HAP-1 (cell line): ENCODE measurements at places on chromosomes 2 and 18.
A peak's percentile ranks its signal among the peaks of the same experiment; 100 is the strongest.

- DNase-seq: no peak
These were observed 992 bp downstream of the TSHZ1 start for GRCh38 chr18:75211626-75211952.

- DNase-seq: no peak
These were observed 405.5 kb upstream of the FIGN start for GRCh38 chr2:164141271-164141670.

DNA sequence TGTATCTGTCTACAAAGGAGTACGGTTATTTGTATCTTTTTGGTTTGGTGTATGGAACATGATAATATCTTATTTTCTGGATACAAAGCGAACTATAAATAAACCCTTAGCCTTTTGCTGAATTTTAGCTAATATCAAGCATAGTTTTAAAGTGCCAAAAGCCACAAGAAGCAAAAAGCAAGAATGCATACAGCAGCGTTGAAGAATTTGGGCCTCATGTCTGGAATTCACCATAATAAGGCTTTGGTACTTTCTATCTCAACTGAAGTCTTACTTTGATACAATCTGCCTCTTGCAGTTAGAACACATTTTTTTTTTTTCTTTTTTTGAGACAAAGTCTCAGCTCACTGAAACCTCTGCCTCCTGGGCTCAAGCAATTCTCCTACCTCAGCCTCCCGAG, 151.5 kb downstream of the ERBB4 start:
- DNase-seq: no peak

DNA sequence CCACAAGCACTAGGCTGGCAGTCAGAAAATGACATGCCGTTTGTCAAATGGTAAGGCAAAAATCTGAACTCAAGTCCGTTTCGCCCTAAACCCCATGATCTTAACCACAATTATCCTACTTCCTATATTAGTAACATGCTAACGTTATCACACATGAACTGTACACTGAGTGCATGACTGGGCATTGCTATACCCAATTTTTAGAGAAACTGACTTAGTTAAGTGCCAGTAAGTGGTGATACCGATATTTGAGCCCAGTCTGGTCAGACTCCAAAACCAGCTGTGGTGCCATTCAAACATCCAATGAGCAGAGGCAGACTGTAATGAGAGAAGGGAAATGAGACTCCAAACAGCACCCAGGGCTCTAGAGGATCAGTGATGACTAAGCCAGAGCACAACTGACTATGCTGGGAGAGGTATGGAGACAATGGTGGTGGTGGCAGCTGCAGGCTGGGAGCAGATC, 311.7 kb upstream of the PKDCC start:
- no peak for DNase-seq

- no peak for DNase-seq
These were observed 29.9 kb downstream of the LYPD6B start for GRCh38 chr2:149068225-149068995.

- DNase-seq: no peak
These were observed 116.1 kb downstream of the RNF144A start for GRCh38 chr2:7033136-7033960.

- DNase-seq: no peak
These were observed 12.1 kb downstream of the RNF144A start for GRCh38 chr2:6929196-6929819.

- DNase-seq: no peak
These were observed 444.5 kb downstream of the CMPK2 start for GRCh38 chr2:6421138-6421730.

- no peak for DNase-seq
These were observed 67.8 kb downstream of the STK39 start for GRCh38 chr2:168179592-168179991.

DNA sequence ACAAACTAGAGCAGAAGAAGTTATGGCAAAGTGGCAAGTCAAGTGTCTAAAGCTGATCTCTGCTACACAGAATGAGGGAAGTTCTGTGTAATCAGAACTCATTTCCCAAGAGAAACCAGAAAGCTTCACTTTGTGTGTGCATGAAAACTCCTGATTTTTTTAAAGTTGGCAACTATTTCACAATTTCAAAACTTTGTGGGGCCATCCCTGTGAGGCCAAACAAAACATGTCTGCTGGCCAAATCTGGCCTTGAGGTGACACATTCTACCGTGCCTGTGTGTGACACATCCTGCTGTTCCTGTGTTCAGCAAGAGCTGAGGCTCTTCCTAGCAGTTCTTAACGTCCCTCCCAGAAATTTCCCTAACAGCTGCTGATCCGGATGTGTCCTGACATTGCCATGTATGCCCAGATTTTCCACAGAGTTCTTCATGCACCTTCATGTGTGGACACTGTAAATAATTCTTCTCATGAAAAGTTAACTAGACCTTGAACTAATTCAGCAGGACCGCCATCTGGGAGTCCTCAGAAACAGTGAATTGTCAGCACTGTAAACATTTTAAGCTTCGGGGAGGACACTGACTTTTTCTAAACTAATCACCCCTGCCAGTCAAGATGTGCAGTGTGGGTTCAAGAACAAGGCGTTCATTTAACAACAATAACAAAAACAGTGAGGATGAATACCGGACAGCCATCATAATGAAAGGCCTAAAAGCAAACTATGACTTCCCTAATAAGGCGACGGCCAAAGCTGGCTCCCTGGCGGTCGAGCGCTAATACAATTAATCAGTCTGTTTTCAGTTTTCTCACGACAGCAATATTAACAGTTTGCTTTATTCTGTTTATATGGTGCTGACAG, 99.0 kb downstream of the PLEKHM3 start:
- DNase-seq: no peak

GRCh38 chr2:25228848-25229278, 60.5 kb upstream of the POMC start:
- peak; percentile 74 for DNase-seq

- no peak for DNase-seq
These were observed 64.0 kb downstream of the AAK1 start for GRCh38 chr2:69579536-69579935.

DNA sequence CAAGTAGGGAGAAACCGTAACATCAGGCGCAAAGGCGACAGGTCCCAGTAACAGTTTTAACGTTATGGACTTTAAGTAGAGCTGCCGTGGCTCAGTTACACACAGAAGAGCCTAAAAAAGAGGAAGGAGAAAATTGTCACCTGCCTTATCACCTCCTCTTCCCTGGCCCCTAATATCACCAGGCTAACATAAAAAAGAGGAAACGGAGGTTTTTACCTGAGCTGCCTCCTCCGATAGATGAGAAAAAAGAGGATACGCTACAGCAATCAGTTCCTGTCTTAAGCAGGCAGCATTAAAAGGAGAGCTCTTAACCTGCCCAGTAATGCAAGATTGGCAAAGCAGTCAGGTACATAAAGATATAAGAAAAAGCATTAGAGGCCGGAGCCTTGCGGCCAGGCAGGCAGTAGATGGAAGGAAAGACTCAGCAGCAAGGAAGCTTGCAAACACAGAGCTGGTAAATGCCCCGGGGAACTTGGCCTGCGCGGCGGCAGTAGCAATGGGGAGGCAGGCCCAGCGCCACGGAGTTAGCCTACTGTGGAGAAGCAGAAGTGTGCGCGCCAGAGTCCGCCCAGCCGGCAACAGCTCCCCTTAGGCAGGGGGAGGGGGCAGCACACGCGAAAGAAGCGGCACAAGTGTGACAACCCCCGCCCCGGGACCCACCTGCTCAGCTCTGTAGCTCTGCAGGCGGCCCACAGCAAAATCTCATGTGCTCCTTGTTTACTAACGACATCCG, 116.3 kb upstream of the SCN7A start:
- no peak for DNase-seq

- peak; percentile 97 for DNase-seq
These were observed 106.7 kb downstream of the MEIS1 start for GRCh38 chr2:66541646-66542045.

GRCh38 chr2:72676341-72677025, 149.3 kb downstream of the EXOC6B start:
- DNase-seq: no peak

DNA sequence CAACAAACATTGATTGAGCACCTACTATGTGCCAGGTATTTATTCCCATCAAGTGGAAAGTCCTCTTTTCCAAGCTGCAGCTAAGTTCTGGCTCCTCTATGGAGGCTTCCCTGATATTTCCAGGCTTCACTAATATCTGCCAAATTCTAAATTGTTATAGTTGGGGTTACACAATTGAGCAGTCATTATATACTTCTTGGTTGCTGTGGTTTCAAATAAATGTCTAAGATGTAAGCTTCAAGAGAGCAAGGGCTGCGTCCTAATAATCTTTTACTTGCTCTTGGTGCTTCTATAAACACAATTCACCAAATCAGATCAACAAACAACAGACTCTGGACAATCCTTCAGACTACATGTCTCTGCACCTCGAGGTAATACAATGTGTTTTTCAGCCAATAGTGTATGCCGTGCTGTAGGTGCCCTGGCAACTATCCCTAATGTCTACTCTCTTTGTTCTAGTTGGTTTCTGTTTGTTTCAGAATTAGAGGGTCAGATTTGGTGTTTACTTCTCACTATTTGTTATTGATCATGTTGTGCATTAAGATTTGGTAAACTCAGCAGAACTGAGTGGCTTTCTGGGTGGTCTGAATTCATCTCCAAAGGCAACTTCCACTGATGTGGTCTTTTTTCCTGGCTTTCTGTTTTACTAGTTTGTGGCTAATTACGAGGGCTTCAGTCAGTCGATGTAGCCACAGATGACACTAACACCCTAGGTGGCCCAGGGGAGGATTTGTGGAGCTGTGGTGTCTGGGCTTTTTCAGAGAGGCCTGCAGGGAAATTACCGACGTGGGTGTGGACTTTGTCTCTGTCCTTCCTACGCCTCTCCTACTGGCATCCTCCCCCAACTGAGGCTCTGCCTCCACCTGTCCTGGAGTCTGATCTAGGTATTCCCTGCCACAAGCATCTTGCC, 50.4 kb downstream of the CDCA7 start:
- DNase-seq: no peak

- no peak for DNase-seq
These were observed 75.6 kb downstream of the GPD2 start for GRCh38 chr2:156511803-156512202.

DNA sequence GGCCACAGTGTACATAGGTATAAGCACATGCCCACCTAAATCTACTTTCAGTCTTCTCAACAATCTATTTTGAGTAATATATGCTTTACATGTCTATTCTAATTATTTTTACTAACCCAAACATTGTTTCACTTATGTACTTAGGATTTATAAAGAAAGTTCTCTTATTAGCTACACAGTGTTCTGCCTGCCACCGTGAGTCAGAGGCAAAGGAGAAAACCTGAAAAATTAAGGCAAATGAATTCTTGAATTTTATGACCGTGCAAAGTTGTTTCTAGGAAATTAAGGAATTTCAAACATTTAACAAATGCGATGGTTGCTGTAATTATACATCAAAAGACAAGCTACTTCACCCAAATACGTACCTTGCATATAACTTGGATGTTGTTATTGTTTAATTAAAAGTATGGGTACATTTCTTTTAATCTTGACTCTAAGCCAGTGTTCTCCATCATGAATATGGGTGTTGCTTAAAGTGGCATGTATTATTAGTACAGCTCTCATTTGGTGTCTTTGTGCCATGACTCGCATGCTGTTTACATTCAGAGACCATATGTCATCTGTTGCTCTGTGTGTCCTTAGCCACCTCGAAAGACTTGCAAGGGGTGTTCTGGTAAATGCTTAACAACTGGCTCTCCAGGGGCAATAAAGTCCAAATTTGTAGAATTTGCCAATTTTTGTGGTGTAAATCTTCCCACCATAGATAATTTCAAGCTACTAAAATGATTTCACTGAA, 154.3 kb upstream of the FN1 start:
- DNase-seq: no peak

GRCh38 chr2:209648714-209649113, 122.9 kb upstream of the UNC80 start:
- DNase-seq: no peak

DNA sequence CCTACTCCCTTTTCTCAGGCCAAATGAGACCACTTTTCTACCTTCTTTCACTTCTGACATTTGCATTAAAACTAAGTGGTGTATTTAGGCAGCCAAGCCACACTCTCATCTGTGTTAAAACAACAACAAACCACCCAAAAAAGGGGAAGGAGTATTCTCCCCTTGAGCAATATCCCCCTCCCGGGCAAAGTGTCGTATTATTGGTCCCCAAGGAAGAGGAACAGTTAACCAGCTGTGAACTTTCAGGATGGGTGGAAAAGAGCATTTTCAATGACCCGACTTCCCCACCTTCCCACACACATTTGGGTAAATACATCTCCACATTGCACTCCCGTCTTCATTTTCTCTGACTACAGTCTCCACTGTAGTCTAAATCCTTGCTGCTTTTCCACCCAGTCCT, 44.3 kb downstream of the FEZ2 start:
- DNase-seq: no peak

DNA sequence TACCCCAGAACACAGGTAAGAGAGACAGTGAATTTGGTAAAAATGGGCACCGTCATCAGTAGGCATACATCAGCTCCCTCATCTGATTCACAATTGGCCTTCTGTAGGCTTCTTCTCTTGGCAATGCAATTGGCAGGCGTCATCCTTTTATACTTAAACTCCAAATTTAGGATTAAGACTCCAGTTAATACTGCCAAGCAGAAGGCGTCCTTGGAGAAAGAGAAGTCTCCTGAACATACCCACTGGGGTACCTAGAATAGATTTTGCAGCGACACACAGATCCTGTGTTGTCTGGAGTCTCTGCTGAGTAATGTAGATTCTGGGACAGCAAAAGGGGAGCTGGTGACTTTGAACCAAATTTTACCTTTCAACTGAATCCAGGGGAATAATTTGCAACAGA, 592 bp upstream of the METAP1D start:
- no peak for DNase-seq

DNA sequence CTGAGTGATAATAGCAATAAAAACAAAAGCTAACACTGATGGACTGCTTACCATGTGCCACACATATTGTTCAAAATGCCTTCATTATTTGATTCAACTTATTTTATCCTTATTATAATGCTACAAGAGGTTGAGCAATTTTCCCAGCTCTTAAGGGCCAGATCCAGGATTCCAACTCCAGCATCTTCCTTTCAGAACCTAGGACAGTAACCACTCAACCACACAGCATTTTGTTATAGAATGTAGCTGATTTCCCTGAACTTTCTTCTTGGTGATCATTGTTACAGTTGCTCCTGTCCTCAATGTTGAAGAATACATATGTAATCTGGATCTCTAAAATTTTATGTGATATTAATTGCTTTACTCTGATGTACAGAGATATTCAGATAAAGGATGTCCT, 341.7 kb downstream of the PIK3C3 start:
- DNase-seq: no peak
